ENCODE measurements at places on chromosomes 12 and 14.

DNA sequence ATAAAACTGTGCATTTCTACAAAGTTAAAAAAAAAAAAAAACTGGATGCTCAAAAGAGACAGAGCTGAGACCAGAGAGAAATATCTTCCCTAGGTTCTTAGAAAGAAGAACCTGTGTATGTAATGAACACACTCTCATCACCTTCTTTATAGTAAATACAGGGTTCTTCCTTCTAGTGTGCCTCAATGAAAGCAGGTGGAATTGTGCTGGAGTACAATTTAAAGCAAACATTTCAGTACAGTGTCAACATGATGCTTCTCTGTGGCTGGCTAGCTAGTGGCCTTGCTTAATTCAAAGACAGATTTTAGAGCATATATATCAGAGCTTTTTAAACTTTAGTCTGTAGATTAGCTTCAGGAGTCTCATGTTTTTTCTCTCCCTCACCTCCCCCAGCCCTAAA lies 249.8 kb upstream of the ARHGAP5 start:
- no peak for DNase-seq

DNA sequence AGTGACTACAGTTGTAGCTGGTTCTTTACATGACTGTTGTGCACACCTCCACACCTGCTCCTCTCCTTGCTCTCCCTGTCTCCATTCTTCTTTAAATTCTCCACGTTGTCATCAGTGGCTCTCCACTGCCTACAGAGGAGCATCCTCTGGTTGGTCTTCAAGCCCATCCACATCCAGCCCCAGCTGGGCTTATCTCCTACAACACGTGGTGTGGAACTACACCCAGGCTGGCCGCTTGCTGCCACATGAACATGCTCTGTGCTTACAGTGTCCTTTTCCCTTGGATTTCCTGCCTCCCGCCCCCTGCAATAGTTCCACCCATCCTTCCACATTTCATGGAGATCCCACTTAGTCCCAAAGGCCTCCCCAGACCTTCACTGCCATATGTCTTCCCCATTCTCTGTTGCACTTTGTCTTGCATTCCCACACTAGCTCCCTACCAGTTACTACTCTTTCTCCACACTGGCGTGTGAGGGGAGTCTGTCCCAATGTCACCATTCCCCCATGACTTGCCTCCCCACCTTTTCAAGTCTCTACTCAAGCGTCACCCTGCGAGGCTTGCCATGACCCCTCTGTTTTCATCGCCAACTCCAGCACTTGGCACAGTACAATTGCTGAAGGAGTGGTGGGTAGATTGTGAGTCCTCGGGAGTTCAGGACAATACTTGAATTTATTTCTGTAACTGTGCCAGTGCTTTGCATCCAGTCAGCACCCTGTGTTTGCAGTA lies 9.8 kb upstream of the MCRS1 start:
- DNase-seq: no peak

DNA sequence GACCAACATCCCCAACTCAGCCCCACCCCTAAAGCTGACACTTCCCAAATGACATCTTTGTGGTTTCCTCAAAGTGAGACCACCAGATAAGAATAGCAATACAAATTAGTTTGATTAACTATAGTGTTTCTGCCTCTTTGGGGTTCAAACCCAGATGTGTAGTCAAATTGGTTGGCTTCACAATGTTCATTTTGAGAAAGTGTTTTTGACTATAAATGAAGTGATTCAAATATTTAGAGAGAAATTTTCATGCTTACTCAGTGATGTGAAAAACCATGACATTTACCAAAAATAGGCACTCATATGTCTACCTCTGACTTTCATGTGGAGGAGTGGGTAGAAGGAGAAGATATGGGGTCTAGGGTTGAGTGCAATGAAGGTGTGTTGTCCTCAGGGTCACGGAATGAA lies 218.4 kb downstream of the BCAT1 start:
- no peak for DNase-seq

DNA sequence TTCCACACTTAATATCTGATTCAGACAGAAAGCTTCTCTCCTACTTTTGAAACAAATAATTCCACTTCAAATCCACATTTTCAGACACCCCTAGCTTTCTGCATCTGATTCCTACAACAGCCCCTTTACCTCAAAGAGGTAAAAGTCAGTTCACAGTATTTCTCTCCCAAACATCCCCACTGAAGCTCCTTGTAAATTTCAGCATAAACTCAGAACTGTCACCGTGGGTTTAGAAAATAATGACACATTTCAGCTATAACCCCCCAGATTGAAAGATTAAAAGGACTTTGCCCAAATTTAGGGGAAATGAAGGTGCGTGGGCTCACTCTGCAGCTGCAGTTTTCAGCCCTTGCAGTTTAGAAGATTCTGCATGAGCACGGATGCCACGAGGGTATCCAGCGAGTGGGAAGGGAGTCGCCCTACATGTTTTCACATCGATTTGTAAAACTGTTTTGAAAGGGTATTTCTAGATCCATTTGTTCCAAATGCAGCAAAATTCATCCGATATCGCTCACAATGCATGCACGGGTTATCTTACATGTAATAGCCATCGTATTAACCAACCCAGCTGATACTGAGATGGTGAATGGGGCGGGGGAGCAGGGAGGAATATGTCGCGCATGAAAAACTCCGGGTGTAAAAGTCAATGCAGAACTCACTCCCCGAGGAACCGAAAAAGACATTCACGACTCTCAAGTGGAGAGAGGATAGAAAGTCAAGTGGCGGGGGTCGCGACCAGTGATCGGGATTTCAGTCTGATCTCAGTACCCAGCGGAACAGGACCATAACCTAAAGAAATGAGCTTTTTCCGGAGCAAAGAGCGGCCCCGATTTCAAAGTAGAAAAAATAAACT lies 5.0 kb upstream of the CCND2 start:
- DNase-seq: no peak

GRCh38 chr12:76274420-76275083 lies 73.7 kb downstream of the BBS10 start:
- DNase-seq: no peak

DNA sequence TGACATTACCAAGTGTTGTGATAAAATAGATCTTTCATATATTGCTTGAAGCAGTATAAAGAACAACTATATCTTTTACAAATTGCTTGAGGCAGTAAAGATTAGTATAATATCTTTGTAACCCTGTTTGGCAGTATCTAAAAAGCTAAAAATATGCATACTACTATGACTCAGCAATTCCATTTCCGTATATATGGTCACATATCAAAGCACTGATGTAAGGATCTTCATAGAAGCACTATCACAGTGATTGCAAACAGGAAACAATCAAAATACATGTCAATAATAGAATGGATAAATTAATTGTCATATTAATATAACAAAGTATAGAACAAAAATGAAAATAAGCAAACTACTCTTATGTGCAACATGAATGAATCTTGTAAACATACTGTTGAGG lies 158.4 kb upstream of the IGF1 start:
- DNase-seq: no peak

DNA sequence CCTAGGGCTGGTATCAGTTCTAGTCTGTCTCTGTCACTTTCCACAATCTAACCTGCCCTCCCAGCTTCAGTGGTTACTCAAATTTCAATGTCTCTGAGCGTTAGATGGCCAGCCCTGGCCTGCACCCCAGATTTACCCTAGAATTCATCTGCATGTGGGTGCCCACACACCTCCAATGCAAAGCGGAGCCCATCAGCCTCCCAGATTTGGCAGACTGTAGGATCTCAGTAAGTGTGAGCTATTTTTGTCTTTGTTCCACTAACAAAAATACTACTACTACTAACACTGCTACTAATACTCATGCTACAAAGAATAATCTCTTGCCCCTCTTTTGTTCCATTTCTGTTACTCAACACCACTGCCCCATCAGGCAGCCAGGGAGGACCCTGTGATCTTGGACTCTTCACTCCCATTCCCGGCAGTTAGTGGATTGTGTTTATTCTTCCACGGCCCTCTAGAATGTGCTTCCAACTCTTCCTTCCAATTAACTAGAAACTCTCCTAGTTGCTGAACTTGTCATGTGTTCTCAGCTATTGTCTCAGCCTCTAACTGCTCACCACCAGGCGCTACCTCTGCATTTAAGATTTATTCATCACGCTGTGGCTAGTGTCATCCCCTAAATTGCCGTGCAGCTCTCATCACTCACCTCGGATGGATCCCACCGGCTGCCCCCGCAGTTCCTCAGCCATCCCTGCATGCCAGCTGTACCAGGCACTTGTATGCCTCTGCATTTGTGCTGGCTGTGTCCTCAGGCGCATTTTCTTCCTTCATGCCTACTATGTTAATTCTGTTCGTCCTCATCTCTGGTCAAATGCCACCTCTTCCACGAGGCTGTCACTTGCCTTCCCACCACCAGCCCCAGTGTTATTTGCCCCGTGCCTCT lies 150.6 kb upstream of the HIF1A start:
- no peak for DNase-seq
